Femur (tissue), 1 donor: ENCODE measurements at places on chromosomes 4 and X.

DNA sequence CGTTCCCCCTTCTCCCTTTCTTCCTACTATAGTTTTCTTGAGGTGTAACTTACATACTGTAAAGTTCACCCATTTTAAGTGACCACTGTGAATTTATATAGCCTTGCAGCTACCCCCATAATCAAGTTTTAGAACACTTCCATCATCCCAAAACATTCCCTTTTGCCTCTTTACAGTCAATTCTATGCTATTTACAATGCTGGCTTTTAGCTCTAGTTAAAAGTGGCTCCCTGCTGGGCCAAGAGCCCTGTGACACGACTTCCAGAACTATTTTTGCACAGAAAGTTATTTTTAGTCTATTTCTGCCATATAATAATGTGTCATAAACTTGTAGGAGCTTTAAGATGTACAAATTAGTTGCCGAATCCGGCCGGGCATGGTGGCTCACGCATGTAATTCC, 26.9 kb downstream of the MAP7D2 start:
- DNase-seq: no peak

- DNase-seq: no peak
Measured at GRCh38 chrX:115696039-115696438, 135.1 kb downstream of the PLS3 start.

- DNase-seq: peak; percentile 60
Measured at GRCh38 chr4:78057600-78058550, 752 bp downstream of the FRAS1 start.

DNA sequence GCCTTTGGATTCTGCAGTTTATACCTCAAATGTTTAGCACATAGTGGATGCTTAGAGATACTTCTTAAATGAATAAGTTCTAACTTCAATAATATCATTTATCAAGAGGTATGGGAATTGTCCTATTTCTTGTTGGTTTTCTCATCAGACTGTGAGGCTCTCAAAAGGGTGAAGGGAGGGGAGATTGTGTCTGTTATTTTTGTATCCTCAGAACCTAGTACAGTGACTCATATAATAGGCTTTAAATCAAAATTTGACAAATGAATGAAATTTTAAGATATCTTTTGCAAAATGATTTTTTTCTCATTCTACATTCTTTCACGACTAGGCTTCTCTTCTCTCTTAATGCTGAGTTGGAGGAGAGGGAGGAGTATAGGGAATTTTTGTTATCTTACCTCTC, 89.5 kb downstream of the KDR start:
- no peak for DNase-seq

DNA sequence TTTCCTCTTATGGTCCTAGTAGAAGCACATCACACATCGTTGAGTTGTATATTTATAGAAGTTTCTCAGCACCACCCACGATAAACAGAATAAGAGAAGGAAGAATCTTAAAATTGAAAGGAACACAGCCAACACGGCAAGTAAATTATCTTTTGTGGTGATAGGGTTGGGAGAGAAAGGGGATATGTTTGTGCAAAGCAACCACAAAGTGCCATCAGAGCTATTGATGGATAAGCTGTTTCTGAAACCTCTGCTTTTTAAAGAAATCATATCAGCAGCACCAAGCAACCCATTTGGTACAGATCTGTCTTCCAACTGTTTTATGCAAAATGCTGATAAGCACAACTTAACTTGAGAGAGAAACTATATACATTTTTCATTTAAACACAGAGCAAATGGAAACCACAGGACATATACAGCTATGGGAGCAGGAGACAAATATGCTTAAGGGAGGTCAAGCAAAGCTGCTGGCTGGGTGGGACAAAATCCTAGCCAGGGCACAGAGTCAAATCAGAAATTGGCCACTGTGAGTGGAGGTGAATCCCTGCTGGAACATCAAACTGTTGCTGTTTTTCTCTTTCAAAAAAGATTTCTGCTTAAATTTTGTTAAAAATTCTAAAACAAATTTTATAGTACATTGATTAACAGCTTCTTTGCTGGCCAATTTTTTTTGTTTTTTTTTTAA, 194.0 kb upstream of the HHIP start:
- DNase-seq: no peak

- no peak for DNase-seq
Measured at GRCh38 chr4:5942947-5943346, 50.1 kb upstream of the CRMP1 start.

GRCh38 chr4:45183905-45184304, 457.5 kb upstream of the GNPDA2 start:
- DNase-seq: no peak

DNA sequence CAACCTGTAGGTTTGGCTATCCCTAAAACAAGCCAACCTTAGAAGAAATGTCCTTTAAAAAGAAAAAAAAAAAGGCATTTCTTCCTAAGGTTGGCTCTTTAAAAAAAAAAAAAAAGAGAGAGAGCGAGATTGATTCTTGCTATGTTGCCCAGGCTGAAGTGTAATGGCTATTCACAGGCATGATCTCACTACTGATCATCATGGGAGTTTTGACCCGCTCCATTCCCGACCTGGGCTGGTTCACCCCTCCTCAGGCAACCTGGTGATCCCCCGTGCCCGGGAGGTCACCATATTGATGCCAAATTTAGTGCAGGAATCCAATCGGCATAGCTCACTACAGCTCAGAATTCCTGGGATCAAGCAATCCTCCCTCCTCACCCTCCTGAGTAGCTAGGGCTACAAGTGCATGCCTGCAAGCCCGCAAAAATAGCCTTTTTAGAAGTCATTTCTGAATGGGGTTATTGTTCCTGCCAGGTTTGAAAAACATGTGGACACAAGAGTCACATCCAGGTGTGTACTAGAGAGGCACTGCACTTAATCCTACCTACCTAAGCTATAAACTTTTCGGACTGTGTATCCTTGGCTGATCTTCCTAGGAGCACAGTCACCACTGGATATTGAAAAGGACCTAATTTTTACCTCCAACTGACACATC, 61.4 kb upstream of the ZCCHC13 start:
- DNase-seq: no peak
